ENCODE measurements at places on chromosomes 3 and 15.

GRCh38 chr15:48336940-48337339, 5.7 kb downstream of the DUT start:
- DNase-seq, result no peak

GRCh38 chr15:63848879-63849551, 15.3 kb upstream of the HERC1 start:
- peak; percentile 37 for DNase-seq

DNA sequence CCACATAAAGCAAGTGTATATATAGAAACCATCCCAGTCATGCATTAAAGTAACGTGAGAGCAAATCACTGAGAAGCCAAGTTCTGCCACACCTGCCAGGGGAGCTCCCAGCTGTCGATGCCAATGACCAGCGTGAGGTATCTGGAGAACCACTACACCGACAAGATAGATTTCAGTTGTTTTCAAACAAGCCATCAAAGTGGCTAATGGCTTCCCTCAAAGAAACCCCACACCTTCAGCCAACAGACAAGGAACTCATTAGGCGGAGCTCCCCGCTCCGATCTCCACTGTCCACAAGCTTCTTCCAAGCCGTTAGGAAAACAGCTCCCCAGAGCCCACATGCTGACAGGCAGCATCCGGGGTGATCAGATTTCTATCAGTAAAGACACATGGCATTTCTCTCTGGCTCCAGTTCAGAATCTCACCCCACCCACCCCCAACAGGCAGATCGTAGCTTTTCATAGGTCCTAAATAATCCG, 54.2 kb upstream of the SPATA12 start:
- DNase-seq, result no peak

DNA sequence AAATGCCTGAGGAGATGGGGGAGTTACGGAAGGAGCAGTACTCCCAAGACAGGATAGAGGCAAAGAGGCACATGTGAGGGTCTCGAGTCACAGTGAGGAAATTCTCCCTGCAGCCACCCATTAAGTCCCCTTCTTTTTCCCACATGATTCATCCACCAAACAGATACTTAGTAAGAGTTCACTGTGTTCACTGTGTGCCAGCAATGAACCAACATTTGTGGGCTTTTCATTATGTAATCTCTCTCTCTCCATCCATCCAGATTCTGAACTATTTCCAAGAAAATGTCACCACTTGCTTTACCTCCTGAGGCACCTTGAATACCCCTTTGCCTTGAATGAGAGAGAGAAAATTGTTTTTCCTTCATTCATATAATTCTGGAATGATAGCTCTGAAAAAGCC, 24.6 kb upstream of the LRRFIP2 start:
- DNase-seq, result no peak

DNA sequence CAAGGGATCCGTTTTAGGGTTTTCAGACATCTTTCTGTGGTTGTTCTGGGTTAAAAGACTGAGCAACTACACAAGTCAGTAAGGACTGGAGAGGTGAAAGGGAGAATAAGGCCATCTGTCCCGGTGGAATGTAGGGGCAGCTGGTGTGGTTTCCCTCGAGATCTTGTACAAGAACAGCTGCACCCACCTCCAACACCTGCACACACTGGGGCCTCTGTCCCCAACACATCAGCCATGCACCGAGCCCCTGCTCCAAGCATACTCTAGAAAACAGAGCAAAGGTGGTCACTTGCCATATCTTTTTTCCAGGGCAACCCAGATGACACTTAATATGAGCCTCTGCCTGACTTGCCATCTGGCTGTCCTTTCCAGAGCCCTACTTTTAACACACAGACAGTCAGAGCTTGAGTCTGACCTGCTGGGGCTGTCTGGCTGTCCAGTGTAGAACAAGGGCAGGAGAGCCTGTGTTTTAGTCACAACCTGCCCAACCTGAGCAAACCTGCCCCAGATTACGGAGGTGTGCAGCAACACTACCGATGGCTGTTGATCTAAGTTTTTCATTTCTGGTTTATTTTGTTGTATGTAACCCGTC, 12.2 kb downstream of the MAN2A2 start:
- no peak for DNase-seq

DNA sequence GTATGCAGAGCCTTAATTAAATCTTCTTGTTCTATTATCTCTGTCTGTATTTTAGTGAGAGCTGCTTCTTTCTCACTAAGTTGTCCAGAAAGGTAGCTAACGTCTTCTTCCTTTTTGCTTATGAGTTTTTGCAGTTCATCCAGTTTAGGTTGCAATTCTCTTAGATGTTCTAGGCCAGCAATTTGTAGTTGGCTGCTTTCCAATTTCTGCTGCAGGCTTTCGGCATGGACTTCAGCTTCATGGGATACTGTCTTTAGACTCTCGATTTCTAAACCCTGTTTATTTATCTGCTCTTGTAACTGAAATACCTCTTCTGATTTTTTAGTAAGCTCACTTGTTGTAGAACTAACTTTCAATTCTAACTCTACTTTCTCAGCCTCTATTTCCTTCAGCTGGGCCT, 35.5 kb upstream of the HCLS1 start:
- DNase-seq, result no peak

DNA sequence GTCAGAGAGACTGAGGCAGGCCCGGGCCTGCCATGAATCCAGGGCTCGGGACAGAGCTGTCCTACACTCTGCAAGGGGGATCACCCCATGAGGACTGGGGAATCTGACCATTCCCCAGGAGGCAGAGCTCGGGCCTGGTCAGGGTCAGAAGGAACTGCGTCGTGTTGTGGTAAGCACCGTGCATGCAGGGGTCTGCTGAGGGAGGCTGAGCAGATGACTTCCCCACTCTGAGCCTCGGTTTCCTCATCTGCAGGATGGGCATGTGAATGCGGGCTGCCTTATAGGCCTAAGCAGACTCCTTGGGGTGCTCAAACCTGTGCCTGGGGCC, 61.6 kb upstream of the IQSEC1 start:
- DNase-seq, result no peak

- DNase-seq, result no peak
Measured at GRCh38 chr15:80526556-80527340, 122.6 kb downstream of the ARNT2 start.

- DNase-seq, result no peak
Measured at GRCh38 chr15:66389859-66390381, 3.2 kb downstream of the MAP2K1 start.

GRCh38 chr15:67164811-67165253, 89.6 kb downstream of the AAGAB start:
- DNase-seq, result no peak

- DNase-seq, result no peak
Measured at GRCh38 chr3:156761007-156761406, 65.1 kb upstream of the LEKR1 start.

DNA sequence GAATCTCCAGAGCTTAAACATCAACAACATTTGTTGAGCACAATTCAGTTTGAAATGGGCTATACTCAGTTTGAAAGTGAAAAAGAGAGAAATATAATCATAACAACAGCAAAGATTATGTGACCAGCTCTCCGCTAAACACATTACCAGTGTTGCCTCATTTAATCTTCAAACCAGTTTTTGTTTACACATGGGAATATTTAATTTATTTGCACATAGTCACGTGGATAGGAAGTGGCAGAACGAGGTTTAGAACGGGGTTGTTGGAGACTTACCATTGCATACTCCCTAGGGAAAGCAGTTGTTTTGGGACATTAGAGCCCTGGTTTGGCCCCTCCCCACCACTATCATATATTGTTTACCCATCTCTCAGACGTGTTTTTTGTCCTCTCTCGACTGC, 77.2 kb downstream of the IL1RAP start:
- no peak for DNase-seq

GRCh38 chr3:110544730-110545129, 526.9 kb upstream of the NECTIN3 start:
- DNase-seq, result no peak

- DNase-seq, result no peak
Measured at GRCh38 chr3:112038863-112039262, 4.3 kb downstream of the TMPRSS7 start.

DNA sequence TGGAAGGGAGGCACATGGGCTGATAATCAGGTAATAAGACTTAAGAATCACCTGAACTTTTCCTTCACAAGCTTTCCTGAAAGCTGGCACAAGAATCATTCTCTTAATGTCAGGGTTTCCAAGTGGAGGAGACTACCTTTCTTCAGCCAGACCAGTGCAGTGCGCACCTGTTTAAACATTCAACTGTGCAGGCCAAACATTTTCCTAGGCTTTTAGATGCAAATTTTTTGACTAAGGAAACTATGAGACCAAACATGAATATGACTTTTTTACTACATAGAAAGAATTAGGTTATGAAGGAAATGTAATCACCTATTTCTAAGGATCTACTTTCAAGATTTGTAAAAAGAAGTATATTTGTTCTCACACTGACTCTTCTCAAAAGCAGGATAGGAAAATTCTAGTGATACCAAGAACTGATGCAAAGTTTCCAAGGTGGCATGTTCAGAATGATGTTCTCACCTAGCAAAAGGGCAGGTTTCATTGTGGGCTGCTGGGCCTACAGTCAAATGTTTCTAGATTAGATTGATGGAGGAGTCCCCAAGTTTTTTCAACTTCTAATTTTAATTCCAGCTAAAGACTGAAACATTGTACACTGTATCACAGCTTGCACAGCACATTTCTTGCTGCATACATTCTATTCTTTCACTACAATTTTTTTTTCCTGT, 339.1 kb downstream of the TIGIT start:
- no peak for DNase-seq

DNA sequence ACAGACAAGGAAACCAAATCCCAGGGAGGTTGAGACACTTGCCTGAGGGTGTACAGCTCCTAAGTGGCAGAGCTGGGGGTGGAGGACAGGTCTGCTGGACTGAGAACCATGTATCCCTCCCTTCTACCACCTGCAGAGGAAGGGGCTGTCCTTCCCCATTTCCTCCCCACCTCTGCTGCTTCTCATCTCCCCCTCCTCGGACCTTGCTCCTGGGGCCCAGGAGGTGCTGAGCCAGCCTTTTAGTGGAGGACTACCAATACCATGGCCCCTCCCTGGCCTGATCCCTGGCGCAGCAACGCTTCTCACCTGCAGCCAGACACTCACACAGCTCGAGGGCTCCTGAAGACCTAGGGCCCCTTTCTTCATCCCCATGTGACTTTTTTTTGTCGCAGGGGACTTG, 50.4 kb downstream of the IDH2 start:
- DNase-seq, result no peak

Data from CMK (cell line).